Activated CD4-positive, CD25-positive, alpha-beta regulatory T cell (primary cell): ENCODE measurements at places on chromosomes 11 and 22.

GRCh38 chr22:28129319-28129962, 210.4 kb upstream of the PITPNB start:
- no peak for DNase-seq

DNA sequence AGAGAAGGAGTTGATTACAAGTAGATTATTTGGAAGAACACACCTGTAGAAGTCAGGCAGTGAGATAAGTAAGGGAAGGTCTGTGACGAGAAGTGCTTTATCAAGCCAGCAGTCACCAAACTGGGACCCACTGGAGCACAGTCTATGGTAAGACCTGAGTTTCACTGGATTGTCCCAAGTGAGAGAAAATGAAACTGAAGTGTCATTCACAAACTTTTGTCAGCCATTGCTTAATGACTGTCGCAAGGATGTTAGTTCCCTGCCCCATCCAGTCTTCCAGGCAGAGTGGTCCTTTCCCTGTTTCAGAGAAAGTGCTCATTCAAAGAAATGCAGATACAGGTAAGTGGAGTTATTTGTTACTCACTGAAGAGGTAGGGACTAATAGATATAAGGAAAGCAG, 728.0 kb upstream of the TENM4 start:
- no peak for DNase-seq

DNA sequence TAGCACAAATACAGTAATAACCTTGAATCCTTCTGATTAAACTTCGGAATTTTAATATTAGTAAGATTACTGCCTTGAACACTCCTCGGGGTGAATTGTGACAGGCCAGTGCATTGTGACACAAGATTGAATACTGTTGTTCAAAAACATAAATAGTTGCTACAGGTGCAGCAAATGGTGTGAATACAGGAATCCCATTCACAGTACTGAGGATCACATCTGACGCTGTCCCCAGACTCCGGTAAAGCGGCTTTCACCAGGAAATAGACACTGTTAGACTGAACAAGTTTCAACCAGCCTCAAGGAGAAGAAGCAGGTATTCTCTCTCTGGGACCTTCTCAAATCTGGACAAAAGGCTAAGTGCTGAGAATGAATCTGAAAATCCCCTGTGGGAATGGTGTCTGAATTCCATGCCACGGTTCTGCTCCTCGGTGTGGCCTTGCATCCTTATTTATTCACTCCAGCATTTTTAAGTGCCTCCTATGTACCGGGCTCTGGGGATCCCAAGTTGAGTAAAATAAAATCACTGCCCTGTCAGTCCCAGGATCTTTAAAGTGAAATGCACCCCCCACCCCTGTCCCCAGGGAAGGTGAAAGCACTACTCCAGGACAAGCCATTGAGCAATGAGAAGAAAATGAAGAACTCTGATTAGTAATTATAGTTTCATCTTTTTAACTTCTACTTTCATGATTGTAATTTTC, 3.4 kb downstream of the LGR4 start:
- DNase-seq, result no peak

GRCh38 chr22:33002035-33002434, 56.1 kb downstream of the SYN3 start:
- DNase-seq, result no peak

DNA sequence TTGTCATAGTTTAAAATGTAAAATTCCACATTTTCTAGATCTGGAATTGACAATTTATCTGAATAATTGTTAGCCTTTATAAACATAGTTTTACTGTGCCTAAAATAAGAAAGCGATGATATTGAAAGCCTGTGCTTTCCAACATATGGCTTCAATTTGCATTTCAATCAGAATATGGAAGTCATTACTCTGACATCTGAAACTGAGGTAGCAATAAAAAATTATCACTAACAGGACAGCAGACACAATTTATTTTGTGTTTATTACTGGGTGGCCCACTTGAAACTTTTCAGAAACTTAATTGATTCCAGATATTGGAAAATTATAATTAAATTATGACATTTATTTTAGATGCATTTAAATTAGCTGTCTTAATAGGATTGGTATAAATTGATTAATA, 78.5 kb downstream of the TMEM135 start:
- no peak for DNase-seq

DNA sequence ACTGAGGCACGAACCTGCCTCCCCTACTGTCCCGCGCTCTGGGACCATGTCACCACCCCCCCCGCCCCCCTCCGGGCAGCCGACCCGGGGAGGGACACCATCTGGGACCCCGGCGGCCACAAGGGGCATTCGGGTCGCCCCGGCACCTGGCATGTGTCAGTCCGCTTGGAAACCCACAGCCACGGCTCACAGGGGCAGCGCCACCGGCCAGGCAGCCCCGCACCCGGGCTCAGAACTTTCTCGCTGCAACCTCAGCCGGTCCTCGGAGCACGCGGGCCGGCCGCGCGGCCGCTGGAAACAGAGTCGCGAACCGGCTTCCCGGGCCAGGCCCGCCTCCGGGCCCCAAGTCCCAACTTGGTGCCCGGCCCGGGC, 159.9 kb upstream of the GRK3 start:
- no peak for DNase-seq

- DNase-seq, result no peak
These were observed 24.4 kb downstream of the GPR83 start for GRCh38 chr11:94376841-94377240.

DNA sequence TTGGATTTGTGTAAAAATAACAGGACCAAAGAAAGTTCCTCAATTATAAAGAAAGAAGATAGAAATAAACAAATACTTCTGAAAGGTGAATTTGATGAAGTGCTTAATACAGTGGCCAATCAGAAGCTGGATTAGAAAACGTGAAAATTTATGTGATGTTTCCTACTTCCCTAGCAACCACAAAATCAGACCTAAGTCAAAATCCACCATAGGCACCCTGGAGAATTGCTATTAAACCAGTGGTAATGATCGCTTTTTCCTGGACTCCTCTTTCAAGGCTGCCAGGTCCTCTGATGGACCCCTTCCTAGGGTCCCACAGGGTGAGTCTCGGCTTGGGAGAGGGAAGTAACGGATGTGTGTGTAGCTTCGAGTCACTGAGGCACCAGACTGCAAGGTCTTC, 9.6 kb downstream of the WT1 start:
- DNase-seq, result no peak

GRCh38 chr11:128938156-128938885, 4.3 kb downstream of the TP53AIP1 start:
- DNase-seq, result no peak

DNA sequence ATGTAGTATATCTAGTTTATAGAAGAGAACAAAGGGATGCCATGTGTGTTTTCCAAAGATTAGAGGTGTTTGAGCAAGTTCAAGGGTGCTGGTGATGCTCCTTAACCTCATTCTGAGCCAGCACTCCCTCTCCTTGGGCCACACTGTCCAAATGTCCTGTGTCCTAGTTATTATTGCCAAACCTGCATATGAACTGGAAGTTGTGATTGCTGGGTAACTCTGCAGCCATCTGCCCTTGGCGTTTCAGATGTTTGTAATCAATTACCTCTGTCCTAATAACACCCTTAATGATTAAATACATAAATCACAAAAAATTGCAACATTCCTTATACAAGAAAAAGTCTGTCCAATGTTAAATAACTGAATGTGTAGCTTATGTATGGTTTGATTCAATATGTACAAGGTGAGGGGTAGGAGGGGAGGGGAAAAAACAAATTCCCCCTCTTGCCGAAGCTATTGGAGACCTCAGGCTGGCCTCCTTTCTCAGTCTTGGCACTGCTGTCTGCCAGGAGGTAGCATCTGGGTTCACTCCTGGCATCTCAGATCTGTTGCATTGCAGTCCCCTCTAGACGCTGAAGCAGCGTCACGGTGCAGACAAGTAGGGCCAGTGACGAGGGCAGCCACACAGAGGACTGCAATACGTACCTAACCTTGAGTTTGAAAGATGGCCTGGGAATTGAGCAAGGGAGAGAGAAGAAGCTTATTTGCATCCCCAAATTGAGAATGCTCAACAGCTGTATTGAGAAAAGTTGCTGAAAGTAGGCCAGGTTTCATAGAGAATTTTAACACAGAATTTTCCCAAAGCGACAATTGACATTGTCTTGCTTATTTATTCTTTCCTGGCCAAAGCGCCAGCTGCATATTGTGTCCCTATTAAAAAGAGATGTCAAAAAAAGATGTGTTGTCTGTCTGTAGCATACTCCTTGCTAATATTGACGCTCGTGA, 89.6 kb upstream of the ARHGAP32 start:
- no peak for DNase-seq

DNA sequence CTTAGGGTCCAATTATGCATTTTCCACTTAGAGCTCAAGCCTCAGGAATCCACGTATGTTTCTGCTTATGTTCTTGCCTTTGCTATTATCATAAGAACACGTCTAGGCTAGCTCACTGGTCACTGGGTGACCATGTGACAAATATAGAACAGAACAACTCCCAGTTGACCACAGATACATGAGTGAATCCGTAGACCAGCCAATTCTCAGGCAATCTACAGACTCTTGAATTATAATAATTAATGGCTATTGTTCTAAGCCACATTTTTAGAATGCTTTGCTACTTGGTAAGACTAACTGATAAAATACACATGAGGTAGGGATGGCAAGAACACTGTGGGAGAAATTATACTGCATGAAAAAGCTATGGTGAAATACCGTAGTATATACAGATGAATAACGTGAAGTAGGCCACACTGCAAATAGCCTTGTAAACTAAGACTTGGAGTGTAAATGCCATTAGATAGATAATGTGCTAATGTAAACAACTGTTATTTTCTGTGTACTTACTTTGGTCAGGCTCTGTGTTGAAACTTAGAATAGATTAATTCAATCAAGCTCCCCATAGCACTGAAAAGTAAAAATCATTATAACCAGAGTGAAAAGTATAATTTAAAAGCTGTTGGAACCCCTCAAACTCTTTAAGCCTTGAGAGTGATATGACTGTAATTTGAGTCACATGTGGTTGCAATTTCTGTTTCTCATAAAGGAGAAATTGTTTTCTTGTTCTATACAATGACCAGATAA, 366.2 kb upstream of the CCDC179 start:
- DNase-seq, result no peak

GRCh38 chr11:44096360-44097185, 1.1 kb downstream of the EXT2 start:
- DNase-seq, result no peak

GRCh38 chr11:33160136-33160535, 1.1 kb downstream of the CSTF3 start:
- DNase-seq, result no peak

DNA sequence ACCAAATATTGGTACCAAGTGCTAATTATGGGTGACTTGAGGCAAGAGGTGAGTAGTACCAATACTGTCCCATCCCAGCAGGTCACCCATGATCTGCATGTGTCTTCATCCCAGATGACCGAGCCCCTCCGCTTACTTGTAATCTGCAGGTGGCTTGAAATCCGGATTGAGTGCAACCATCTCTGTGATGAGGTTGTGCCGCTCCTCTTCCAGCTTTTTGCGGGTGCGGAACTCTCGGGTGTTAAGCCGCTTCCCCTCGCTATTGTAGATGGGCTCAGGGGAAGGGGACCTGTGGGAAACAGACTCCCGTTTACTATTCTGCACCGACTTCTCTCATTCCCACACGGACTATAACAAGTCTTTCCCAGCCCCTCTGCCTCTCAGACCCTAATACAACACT, 8.2 kb downstream of the SF1 start:
- DNase-seq, result no peak

DNA sequence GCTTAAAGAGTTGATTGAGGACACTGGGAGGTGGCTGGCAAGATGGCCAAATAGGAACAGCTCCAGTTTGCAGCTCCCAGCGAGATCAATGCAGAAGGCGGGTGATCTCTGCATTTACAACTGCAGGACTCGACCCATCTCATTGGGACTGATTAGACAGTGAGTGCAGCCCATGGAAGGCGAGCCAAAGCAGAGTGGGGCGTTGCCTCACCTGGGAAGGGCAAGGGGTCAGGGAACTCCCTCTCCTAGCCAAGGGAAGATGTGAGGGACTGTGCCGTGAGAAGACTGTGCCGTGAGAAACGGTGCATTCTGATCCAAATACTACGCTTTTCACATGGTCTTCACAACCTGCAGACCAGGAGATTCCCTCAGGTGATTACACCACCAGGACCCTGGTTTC, 36.4 kb downstream of the ARHGAP32 start:
- no peak for DNase-seq

- DNase-seq, result no peak
These were observed 162.3 kb downstream of the TRIM29 start for GRCh38 chr11:119975561-119976152.

DNA sequence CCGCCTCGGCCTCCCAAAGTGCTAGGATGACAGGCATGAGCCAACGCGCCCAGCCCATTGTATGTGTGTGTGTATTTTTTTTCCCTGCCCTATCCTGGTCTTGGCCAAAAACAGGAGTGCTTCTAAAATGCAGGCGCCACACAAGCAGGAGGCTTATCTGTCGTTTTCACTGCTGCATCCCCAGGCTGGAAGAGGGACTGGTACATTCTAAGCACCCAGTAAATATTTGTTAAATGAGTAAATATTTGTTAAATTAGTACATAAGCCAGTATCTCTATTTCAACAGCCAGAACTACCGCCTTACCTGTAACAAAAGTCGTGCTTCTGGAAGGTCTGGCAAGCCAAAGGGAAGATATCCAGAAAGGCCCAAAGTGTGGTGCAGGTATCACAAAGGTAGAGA, 24.9 kb downstream of the ASCC2 start:
- no peak for DNase-seq

DNA sequence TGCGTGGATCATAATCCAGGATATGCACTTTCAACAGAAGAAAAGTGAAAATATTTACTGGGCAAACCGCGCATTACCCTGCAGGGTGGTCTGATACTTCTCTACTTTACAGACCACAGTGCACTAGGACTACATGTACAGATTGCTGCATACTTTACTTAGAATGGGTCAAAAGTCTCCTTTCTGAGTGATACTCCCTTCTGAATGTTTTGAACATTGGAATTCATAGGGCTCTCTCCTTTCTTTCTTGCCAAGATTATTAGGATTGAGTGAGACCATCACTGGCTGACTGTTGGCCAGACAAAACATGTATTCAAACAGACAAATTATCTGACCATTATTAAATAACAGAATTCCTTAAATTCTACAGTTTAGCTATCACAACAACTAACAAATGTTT, 6.6 kb upstream of the FIBIN start:
- no peak for DNase-seq

DNA sequence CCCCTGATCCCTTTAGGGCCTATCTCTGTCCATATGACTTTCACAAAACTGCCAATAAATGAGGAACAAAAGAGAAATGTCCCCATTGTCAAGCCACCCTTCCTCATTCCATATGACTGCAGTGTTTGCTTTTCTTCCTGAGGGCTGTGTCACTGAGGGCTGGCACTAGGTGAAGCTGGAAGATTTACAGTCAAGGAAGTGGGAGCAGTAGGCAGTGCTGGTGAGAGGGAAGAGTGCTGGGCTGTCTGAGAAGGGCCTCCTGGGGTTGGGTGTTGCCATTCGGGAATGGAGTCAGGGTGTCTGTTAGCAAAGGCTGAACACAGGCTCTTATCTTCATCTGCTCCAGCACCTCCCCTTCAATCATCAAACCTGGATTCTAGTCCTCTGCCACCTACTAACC, 30.9 kb downstream of the INSC start:
- no peak for DNase-seq
